T-helper 1 cell treated with Interleukin-12 subunit alpha and Interleukin-12 subunit beta and Interleukin-4 antibody, amounts not matched to agents 30 ng/mL and 1 ng/mL, for 36 hours (primary cell): ENCODE measurements at places on chromosomes 3 and 15. TPM values are rescaled to one million over a fixed set of nuclear protein-coding genes. Genes with fewer than 3 reads are reported as not detected.

The HIGD2B gene
- total RNA-seq = 0.20 TPM in 2 replicates

The CIB2 gene
- total RNA-seq = 1.4 and 1.9 TPM in 2 replicates

The KIF15 gene
- total RNA-seq = 29.5 and 30.2 TPM in 2 replicates

The CD200 gene
- total RNA-seq = 14.0 and 14.8 TPM in 2 replicates

The CKMT1A gene
- total RNA-seq = not detected in 2 replicates

The GOLGA8G gene
- total RNA-seq = not detected in 2 replicates

The RASL12 gene
- not detected in 2 replicates for total RNA-seq

The TRH gene
- total RNA-seq = not detected in 2 replicates

The CHRD gene
- total RNA-seq = not detected in 2 replicates

The GOLGA6L10 gene
- total RNA-seq = 0.24 and 0.37 TPM in 2 replicates

The HRG gene
- not detected in 2 replicates for total RNA-seq
